NB4 (cell line): ENCODE measurements at places on chromosomes 1 and 21.

DNA sequence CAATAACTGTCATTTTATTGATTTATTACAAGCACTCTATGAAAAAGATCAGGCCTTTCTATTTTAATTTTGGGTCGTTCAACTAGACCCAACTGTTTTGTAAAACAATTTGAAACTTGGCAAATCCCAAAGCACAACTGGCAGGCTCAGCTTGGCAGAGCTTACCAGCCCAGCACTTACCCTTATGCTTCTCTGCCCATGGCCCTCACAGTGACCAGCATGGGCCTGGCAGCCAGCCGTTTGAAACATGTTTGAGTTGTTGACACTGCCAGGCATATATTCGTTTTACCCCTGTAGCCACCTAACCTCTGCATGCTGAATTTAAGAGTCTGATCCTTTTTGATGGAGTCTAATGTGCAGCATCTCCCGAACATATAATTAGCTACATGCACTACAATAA is 796.7 kb upstream of the ADGRL2 start:
- no peak for DNase-seq

DNA sequence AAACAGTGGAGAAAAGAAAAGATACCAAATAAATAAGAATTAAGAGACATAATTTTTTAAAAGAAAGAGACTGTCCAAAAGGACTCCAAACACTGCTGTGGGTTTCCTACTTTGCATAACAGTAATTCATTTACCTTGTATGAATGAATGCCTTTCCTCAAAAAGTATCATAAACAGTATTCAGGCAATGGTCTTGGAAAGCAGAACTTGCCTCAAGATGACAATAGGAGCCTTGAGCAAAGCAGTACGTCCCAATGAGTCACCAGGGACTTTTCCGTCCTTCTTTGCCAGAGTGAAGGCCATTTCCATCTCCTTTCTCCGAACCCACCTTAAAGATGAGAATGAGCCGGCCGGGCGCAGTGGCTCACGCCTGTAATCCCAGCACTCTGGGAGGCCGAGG is 186.4 kb downstream of the ZBTB18 start:
- no peak for DNase-seq

DNA sequence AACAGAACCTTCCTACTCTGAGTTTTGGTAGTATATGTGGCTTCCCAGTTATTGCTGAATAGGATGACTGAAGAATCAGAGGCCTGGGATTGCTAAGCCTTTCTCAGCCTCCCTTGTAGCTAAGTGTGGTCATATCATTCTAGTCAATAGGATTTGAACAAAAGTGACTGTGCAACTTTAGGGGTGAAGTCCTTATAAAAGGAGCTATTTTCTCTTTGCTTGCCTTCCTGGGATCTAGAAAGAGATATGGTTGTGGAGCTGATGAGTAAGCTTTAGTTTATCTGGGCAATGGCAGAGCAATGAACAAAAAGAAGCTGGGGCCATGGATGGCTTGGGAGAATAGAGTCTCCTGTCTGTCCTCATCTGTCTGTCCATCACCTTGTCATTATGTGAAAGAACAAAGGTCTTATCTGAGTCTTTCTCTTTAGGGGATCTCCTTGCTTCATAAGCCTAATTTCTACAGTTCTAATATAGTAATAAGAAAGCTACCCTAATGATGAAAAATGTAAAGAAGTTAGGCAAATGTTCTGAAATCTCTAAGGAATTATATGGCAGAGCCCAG is 91.5 kb downstream of the TENT5C start:
- DNase-seq, result no peak

DNA sequence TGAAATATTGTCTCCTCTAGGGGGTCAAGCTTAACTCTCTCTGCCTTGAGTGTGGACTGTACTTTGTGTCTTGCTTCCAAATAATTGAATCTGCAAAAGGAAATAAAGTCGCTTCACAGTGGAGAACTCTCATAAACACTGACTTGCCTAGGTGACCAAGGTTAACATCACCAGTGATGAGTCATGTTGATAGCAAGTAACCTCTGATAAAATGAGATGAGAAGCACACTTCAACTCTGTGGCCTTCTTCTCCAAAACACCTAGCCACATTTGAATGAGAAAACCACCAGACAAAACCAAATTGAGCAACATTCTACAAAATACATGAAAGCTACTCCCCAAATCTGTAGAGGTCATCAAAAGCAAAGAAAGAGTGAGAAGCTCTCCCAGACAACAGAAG is 37.6 kb downstream of the PDE4B start:
- DNase-seq, result no peak

DNA sequence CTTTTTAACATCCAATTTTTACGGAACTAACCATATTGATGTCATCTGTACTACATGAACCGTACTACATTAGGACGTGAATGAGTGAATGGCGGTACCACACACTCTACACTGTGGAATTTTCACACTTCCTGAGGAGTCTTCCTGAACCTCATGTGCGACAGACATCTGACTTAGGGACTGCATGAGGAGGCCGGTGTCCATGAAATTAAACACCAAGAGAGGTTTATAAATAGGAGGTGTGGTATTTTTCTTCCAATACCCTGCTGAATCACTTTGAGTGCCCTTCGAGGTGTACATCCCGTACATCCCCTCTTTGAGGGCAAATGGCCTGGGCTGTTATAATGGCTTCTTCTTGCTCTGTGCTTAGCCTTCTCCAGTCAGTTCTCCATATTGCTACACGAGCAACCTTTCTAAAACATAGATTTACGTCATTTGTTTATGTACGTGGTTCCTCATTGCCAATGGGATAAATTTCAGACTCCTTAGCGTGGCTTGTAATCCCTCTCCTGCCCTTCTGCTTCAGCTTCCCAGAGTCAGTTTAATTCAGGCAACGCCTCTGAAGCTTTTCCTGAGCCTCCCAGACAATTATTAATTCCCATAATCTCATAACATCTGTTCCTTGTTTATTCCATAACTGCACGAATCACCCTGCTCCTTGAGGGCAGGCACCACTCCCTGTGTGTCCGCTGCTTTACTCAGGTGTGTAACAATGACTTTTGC is 9.4 kb downstream of the ST3GAL3 start:
- DNase-seq, result no peak

- no peak for DNase-seq
Measured at GRCh38 chr1:205497351-205497750, 7.1 kb upstream of the CDK18 start.

DNA sequence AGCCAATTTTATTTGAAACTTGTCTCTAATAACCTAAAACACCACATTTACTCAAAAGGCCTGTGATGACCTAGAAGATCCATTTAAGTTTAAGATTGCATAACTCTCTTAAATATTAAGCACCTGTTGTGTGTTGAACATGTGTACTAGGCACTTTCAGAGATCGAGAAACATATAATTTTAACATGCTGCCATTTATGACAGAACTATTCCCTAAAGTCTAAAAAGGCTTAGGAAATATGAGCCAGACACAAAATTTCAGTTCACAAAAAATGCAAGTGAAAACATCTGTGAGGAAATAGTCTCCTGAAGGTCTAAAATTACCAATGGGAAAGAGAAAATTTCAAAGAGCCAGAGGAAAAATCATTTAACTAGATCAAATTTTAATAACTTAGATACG is 37.7 kb downstream of the CEP170 start:
- DNase-seq, result no peak

DNA sequence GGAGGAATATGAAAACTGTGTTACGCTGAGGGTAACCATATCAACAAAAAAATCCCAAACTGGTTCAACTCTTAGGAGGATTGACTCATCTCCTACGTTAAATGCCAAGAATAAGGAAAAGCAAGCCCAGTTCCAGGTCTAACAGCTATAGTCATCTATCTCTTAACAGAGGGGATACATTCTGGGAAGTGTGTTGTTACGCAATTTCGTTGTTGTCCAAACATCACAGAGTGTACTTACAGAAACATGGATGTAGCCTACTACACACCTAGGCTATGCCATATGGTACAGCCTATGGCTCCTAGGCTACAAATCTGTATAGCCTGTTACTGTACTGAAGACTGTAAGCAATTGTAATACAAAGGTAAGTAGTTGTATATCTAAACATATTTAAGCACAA is 23.2 kb upstream of the LRRC52 start:
- no peak for DNase-seq

- peak; percentile 97 for DNase-seq
Measured at GRCh38 chr1:234955107-234955731, 173.4 kb downstream of the TOMM20 start.

DNA sequence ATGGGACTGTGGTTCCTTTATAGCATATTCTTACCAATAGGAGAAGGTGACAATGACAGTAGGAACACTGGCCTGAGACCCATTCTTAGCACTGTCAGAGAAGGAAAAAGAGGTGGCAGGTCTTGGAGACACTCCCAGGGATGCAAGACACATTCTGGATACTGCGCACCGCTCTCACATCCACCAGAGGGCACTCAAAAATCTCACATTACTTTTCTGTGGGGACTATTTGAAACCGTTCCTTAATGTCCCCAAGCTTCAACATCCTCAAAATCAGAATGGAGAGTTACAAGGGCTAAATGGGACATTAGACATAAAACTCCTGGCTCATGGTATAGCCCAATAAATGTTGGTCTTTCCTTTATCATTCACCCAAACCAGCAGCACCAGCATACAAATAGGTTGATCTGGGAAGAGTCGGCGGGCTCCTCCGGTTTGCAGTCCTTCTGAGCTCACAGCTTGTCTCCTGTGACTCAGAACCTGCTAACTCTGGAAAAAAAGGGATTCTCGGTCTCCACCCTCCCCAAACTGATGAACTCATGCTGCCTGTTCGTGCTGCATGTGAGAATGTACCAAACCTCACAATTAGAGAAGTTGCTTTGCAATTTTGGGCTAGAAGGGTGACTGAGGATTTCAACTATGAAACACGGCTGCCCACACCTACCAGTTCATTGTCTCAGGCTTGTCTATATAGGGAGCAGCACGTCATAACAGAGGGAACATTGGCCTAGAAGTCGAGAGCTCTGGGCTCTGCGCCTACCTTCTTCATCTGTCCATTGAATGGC is 40.2 kb downstream of the IL12RB2 start:
- DNase-seq, result peak; percentile 49

DNA sequence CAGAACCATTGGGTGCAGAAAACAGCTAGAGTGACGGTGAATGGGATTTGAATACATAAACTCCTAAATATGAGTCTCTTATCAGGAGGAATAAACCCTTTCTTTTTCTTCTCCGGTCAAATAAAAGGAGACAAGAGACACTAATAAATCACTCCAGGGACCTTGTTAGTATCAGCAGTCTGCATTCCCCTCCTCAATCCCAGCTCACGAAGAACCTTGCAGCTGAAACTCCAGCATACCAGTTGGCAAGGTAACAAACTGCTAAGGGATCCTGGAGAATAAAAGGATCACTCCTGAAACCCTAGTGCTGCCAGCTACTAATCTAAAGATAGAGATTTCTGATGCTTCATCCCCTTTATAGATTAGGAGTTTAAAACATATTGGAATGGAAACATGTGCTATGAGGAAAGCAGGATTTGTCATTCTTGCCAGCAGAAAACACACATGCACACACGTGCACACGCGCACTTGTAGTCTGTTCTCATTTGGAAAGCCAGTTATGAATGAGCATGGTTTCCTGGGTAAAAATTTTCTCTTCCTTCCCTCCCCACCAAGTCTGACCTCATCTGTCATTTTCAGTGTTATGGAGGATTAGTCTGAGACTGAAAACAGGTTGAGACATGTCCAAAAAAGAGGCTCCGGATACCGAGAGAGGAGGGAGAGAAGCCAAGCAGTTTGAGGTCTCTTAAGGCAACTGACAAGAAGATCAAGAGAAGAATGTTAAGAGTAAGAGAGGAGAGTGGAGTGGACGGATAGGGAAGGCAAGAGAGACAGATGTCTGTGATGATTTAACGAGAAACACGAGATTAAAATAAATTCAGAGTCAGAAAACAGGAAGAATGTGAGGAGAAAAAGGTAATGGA is 10.9 kb downstream of the IER5 start:
- no peak for DNase-seq

- DNase-seq, result no peak
Measured at GRCh38 chr1:14765773-14766172, 167.3 kb downstream of the KAZN start.

- no peak for DNase-seq
Measured at GRCh38 chr1:53678938-53679825, 59.8 kb downstream of the GLIS1 start.

- DNase-seq, result no peak
Measured at GRCh38 chr21:28387220-28387619, 605.5 kb downstream of the LTN1 start.

DNA sequence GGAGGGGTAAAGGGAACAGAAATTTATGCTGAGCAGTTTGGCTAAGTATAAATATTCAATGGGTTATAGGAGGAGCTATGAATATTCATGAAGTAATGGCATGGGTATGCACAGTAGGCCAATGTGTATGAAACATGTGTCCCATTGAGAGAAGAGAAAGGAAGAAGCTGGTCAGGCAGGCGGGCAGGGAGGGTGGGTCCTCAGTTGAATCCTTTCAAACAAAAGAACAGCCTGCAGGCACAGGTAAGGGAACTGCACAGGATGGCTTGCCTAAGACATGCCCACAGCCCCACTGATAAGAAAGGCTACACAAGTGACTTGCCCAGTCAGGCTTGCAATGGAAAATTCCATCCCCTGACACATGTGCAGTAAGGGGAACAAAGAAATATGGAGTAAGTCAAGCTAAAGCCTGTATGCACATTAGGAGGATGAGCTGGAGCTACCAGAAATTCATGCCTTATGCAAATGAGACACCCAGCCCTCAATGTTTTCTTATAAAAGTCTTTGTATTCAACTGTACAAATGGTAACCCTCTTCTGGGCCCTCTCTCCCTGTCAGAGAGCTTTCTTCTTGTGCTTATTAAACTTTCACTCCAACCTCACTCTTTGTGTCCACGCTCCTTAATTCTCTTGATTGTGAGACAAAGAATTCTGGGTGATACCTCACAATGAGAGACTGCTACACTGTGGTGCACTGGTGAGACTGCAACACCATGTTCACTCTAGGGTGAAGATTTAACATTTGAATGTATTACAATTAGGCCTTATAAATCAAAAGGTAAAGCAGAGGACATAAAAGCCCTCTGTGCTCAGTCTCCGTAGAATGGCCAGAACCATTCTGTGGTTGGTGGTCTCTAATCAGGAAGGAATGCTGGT is 96.5 kb downstream of the ATP1B1 start:
- DNase-seq, result no peak

DNA sequence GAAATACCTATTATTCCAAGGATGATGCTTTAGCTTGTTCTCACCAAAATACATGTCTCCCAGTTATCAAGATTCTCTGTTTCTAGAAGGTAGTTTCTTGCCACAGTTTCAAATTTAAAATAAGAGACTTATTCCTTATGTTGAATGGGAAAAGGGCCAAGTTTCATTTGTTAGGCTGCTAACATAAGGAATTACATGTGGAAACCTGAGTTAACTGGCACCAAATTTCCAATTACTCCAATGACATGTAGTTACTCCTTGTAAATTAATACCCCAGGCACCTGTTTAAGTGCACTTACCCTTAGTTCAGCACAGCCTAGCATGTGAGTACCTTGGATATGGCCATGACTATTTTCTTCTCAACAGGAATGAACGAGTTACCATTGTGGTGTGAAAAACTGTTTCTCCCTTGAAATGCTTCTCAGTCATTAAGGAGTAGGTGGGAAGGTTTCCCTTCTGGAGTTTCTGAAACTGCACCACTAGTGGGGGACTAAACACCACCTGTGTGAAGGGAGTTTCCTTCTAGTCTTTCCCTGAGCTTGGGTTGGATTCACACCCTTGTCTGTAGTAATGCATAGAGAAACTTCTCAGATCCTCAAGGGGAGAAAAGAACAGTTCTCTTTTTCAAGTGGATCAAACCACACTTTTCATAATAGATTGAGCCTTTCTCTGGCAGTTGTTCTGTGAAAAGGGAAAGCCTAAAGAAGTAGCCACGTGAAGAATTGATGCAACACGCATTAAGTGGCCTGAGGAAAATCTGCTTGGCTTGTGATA is 32.3 kb upstream of the LRRC8C start:
- no peak for DNase-seq

GRCh38 chr1:34331020-34331926 is 154.6 kb downstream of the C1orf94 start:
- DNase-seq, result no peak
